ENCODE measurements at places on chromosomes 2 and 18. TPM values are rescaled to one million over a fixed set of nuclear protein-coding genes. Genes with fewer than 3 reads are reported as not detected.

DNA sequence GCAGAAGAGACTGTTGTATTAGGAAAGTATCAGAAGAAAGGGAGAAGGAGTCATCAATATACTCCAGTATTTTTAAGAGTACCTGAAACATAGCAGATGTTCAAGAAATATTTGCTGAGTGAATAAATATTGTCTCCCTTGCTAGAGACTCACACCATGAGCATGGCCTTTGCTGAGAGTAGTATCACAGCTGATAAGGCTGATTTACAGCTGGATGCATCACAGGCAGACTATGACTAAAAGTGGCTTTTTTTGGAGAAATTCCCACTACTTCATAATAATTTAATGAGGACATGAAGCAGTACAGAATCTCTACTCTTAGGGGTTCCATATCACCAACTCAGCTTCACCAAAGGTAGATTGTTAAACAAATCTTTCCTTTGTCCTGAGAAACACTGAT is 373.3 kb downstream of the RBM43 start:
- no peaks in the 10 kb centered on the region for H3K36me3 ChIP-seq
- peaks cover 36% of the 10 kb centered on the region for H3K4me1 ChIP-seq
- no peaks in the 10 kb centered on the region for H3K27me3 ChIP-seq

DNA sequence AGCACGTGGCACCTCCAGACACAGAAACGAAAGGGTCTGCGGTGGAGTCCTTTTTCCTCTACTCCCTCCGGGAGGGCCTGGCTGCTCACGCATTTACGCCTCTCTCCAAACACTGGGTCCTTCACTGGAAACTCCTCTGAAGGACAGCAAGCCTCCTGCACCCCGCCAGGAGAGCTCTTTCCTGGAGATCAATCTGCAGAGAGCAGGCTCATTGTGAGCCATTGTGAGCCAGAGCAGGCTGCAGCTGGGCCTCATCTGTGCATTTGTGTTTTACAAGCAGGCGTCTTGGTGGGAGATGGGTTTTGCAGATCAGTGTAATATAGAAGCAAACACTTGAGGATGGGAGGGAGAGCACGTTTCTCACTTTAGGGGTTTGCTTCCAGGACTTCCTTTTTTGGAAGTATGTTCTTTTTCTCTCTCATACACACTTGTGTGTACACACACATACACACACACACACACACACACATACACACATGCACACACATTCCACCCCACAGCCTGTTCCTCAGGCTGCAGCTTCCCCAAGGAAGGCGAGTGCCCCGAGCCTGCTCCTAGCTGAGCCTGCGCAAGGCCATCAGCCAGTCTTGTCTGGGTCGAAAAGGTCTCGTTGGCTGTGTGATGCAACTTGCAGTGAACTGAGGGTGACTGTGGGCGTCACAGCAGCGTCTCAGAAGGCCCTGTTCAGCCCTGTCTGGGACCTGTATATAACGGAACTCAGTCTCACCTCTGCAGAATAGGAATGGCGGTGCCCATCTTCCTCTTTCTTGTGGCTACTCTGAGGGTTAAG is 163.5 kb downstream of the GLI2 start:
- no peaks in the 10 kb centered on the region for H3K4me1 ChIP-seq
- DNase-seq, result no peak
- H3K36me3 ChIP-seq, result no peaks in the 10 kb centered on the region
- H3K27me3 ChIP-seq, result no peaks in the 10 kb centered on the region
- no peak overlapping the region for H3K27ac ChIP-seq
- H3K4me3 ChIP-seq, result no peak overlapping the region

DNA sequence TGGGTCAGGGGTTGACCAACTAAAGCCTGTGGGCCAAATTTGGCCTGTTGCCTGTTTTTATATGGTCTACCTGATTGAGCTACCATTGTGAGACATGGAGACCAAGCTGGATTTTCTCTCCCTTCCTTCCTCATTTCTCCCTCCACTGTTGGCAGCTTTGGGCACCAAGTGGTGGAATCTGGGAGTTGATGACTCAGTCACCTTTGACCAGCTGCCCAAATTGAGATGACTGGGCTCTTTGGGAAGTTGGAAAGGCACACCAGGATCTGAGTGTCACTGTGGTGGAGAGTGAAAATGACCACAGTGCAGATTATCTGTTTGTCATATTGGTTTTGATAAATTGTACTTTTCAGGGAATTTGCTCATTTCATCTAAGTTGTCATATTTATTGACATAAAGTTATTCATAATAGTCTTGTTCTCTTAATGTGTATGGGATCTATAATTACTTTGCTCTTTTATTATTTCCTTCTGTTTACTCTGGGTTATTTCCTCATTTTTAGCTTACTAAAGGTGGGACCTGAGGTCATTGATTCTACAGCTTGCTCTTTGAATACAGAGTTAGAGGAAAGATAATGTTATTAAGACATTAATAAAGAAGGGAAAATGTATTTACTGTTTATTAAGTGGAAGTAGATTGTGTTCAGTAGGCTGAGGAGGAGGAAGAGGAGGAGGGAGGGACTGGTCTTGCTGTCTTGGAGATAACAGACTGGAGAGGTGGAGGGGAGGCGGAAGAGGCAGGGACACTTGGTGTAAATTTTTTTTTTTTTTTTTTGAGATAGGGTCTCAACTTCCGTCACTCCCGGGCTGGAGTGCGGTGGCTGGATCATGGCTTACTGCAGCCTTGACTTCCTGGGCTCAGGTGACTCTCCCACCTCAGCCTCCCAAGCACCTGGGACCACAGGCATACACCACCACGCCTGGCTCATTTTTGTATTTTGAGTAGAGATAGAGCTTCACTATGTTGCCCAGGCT is 31.8 kb downstream of the AGFG1 start:
- DNase-seq, result peak; percentile 88
- H3K4me3 ChIP-seq, result no peak overlapping the region
- H3K27ac ChIP-seq, result peak overlapping the region; percentile 61
- H3K36me3 ChIP-seq, result no peaks in the 10 kb centered on the region
- peaks cover 27% of the 10 kb centered on the region for H3K4me1 ChIP-seq

- H3K4me3 ChIP-seq, result no peak overlapping the region
- H3K27ac ChIP-seq, result no peak overlapping the region
- no peaks in the 10 kb centered on the region for H3K36me3 ChIP-seq
- peak; percentile 65 for DNase-seq
These were observed 121.0 kb upstream of the KYNU start for GRCh38 chr2:142756430-142756829.

DNA sequence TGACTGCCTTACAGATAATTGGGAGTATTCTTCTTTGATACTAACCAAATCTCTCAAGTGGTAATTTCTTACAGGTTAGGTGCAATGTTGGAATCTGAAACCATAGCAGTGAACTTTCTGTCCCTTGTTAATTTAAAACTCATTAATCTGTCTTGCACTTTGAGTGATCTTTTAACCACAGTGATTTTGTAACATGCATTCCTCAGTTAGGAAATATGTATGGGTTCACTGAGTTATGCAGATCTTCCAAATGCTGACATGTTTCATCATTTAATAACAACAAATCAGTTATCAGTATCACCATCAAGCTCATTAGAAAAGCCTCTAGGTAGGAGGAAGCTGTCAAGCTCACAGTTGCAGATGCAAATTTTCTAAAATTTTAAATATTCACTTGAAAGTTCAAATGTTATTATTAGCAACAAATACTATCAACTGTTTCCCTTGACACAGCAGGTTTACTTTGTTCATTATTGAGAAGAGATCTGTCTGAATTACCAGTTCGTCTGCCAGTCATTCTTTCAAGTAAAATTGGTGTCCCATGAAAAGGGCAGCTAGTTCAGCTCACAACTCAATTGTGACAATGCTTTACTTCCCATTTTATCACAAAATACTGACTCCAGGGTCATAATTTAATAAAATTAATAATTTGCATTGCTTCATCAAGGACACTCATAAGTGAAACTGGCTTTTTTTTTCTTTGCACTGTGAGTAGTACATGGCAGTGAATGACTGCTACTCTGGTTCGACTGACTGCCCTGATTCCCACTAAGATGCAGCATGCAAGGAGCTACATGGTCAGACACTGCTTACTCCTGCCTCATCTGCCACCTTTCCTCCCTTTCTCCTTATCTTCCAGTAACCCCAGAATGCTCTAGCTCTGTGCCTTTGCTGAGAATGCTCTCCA is 31.6 kb downstream of the SUCLG1 start:
- H3K4me3 ChIP-seq, result no peak overlapping the region
- no peak overlapping the region for H3K27ac ChIP-seq
- H3K27me3 ChIP-seq, result no peaks in the 10 kb centered on the region
- H3K4me1 ChIP-seq, result peaks cover 10% of the 10 kb centered on the region

DNA sequence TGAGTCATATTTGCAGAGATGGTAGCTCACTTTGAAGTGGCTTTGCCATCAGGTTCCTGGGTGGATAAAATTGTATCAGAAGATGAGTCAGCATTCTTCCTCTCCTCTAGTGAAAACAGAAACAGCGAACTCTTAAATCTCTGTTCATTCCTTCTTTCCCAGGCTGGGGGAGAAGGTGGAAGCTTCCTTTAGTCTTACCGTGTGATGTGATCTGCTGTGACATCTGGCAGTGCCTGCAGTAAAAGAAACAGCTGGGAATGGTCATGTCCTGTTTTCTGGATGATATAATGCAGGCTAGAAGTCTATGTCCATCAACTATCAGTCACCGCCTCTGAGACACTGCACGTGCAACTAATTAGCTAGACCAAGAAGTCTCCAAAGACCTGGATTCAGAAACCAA is 171.6 kb downstream of the VAPA start:
- no peak overlapping the region for H3K4me3 ChIP-seq
- H3K27me3 ChIP-seq, result no peaks in the 10 kb centered on the region
- DNase-seq, result no peak
- H3K36me3 ChIP-seq, result no peaks in the 10 kb centered on the region
- no peaks in the 10 kb centered on the region for H3K4me1 ChIP-seq

DNA sequence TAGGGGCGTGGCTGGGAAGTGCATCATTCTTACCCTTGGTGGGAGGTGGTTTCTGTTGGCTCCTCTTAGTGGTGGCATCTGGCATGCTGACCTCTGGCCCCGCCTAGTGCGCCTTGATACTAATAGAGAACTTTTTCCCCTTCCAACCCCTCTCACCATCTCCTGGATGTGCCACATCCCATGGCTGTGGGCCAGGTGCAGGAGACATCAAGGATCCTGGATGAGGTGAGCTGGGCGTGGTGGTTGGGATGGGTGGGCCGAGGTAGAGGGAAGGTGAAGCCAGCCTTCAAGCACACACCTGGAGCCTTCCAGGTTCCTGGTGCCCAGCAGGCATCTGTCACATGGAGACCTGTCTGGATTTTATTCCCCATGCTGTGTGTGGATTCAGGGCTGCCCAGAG is 149.2 kb downstream of the DYSF start:
- H3K4me3 ChIP-seq, result no peak overlapping the region
- no peak for DNase-seq
- H3K27me3 ChIP-seq, result no peaks in the 10 kb centered on the region
- H3K36me3 ChIP-seq, result no peaks in the 10 kb centered on the region
- peaks cover 8% of the 10 kb centered on the region for H3K4me1 ChIP-seq

GRCh38 chr2:183001948-183002347 is 36.3 kb downstream of the NCKAP1 start:
- no peak overlapping the region for H3K27ac ChIP-seq
- no peak overlapping the region for H3K4me3 ChIP-seq
- peaks cover 4% of the 10 kb centered on the region for H3K4me1 ChIP-seq
- no peaks in the 10 kb centered on the region for H3K27me3 ChIP-seq

DNA sequence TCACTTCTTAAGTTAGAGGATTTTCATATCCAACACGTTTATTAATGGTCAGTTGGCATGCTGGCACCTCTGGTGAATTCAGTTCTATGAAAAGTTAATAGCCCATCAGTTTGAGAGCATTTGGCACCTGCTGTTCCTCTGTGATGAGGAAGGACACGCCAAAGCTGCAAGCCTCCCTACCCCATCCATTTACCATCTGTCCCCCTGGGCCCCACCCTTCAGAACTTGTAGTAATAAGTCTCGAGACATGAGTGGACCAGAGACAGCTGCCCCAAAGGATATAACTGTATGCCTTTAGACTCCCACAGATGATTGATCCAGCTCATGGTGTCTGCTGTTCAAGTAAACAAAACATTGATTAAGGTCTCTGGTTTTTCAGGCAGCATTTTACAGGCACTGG is 6.3 kb downstream of the OST4 start:
- peaks cover 17% of the 10 kb centered on the region for H3K36me3 ChIP-seq
- DNase-seq, result no peak
- H3K27ac ChIP-seq, result no peak overlapping the region
- no peaks in the 10 kb centered on the region for H3K27me3 ChIP-seq

DNA sequence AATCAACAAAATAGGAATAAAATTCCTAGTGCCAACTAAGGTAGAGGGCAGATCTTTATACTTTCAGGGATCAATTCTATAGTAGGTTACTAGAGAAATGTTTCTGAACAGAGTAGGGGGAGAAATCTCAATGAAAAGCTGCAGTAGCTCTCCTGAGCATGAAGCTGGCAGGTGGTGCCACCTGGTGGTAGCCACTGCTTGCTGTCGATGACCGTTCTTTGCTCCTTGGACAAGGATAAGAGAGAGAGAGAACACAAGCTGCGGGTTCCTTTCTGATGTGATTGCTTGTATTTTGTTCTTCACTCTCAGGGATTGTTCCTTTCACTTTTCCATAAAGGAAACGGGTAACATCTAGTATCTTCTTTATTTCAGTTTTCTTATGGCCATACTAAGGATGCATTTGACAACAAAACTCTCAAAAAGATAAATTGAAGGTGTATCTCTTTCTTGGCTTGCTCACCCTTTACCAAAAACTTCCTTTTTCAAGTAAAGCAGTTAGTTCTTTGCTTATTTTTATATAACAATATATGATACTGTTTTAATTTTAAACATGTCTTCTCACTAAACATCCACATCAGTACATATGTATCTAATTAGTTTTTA is 18.6 kb upstream of the MRPL19 start:
- no peaks in the 10 kb centered on the region for H3K36me3 ChIP-seq
- peak; percentile 84 for DNase-seq
- H3K27me3 ChIP-seq, result no peaks in the 10 kb centered on the region
- H3K4me3 ChIP-seq, result no peak overlapping the region

DNA sequence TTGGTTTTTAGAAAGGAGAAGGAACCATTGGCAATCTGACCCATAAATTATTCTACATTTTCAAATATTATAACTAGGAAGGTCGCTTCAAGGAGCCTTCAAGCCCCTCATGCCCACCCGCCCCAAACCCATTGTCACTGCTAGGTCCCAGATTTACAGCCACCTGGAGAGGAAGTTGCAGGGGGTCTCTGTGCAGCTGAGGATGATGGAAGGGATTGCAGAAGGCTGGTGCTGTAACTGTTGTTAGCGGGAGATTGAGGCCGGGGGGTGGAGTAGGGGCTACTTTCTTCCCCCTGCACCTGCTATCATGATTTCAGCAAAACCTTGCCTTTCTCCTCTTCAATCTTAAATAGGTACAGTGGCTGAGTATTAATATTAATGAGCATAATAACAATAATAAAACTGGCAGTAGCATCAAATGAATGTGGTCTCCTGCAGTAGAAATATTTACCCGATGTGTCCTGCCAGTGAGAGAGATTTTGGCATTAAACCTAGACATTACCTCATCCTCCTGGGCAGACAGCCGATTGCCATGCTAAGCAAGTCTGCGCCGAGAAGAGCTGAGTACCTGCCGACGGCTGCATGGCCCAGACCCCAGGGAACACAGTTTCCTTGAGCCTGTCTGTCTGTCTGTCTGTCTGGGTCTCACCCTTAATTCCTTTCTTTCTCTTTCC is 225.4 kb downstream of the FAM210A start:
- peaks cover 4% of the 10 kb centered on the region for H3K4me1 ChIP-seq
- peaks cover 6% of the 10 kb centered on the region for H3K27me3 ChIP-seq
- peak overlapping the region; percentile 7 for H3K27ac ChIP-seq
- H3K36me3 ChIP-seq, result no peaks in the 10 kb centered on the region

TMEM185B gene
- 32.3 TPM for polyA plus RNA-seq

OLA1 gene
- polyA plus RNA-seq, result 106 TPM

CROCC2 gene
- not detected for polyA plus RNA-seq

Measured in GM23248 (cell line).